ENCODE measurements at places on chromosomes 13 and 19.

- no peak for DNase-seq
Observed at GRCh38 chr19:39935364-39935661, 879 bp upstream of the FCGBP start.

DNA sequence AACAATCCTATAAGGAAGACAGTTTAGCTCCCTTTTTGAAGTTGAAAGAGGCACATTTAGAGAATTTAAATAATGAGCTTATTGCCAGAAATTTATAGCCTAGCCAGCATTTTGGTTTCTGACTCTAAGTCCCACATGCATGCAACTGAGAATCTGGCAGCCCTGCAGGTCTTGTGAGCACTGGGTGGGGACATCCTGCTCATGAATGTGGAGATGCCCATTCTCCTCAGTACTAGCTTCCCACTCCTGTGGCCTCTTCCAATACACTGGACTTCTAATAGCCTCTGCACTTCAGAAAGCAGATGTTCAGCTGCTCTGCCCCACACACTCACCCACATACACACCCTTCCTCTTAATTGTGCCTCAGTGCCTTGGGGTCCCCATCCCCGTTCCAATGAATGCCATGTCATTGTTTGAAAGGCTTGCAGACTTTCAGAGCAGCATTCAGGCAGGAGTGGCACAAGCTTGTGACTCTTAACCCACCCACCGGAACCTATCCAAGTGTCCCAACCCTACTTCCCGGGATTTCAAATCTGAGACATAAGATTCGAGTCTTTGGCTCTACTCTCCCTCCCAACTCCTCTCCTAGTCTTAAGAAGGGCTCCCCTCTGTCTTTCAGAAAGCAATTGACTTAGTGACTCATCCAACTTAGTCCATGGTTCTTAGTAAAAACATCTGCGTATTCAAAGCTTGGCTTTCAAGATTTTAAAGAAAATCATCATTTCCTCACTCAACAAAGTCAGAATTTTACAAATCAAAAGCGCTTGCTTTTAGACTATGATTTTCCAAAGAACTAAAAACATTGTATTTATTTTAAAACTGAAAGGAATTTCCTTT is 80.0 kb upstream of the FREM2 start:
- no peak for DNase-seq

GRCh38 chr19:459724-460511 is 915 bp downstream of the SHC2 start:
- DNase-seq: no peak

DNA sequence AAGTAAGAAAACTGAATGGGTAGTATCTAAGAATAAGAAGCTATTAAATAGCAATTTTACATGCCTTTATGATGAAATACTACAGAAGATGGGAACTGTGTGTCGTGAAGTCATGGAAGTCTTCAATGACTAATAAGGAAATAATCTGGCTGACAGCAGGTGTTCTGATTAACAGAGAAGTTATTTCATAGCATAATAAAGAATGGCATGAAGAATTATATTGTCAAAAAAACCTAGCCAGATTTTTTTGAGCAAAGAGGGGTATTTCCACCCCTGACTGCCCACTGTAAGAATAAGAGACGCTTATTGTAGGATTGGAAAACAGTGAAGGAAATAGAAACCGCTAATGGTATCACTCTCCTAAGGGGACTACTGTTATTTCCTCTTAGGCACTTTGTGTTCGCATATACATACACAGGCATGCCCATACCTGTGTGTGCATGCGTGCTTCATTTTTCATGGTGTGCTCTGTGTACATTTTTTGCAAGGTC is 318.8 kb downstream of the SHISA2 start:
- DNase-seq: no peak

DNA sequence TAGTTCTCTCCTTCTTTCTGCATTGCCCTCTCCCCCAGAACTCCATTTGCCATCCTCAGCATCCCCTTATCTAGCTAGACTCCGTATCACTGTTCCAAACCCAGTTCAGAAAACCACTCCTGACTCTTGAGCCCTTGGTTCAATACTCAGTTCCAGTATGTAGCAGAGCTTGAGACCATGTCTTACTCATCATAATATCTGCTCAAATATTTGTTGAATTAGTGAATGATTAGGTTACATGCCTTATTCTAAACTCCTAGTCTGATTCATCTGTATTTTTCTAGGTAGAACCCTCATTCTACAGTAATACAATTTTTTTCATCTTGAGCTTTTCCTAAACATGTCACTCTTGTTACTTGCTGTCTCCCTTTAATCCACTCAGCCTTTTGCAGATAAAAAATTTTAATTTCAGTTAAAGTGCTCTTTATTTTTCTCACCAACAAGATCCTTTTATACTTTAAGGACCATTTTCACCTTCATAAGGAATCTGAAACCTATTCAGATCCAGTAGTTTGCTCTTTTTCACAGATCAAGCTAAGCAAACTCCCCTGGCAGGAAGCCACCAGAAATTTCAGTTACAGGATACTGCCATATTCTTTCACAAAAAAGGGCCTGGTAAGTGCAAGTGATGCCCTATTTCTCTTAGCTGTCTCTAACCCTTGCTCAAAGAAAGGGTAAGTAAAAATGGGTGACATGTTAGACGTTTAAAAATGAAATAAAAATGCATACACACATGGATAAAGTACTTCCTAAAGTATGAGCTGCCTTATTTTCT is 23.1 kb upstream of the INTS6 start:
- DNase-seq: no peak

DNA sequence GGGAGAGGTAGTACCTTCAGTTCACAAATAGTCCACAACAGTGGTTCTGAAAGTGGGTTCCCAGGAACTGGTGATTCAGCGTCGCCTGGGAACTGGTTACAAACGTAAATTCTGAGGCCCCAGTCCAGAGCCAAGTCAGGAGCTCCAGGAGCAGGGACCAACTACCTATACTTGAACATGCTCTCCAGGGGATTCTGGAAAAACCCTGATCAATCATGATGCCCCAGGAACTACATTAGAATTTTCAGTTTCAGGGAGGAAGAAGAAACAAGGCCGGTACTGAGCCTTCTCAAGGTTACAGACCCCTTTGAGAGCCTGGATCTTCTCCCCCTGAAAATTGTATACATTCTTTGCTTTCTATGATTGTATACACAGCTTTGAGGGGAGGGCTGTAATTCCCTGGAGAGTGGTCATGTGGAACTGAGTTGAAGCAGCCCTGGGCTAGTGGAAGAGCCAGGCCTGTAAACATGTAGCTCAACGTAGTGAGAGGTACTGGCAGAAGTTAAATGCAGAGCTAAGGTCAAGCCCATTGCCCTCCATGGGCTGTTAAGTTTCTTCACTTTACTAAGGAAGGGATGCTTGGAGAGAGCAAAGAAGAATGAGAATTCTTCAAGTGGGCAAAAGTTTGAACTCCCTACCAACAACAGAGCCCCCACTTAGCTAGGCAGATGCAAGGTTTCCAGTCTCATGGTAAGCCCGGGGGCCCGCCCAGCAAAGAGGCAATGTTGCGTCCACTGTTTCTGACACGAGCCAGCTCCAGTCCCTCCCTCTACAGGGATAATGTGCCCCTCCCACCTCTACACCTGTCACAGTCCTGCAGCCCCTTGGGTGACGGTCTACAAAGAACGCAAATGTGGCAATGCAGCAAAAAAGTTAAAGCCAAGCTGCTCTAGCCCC is 17.0 kb downstream of the DOCK9 start:
- DNase-seq: no peak

- DNase-seq: no peak
Observed at GRCh38 chr13:19591864-19592263, 30.5 kb upstream of the TPTE2 start.

DNA sequence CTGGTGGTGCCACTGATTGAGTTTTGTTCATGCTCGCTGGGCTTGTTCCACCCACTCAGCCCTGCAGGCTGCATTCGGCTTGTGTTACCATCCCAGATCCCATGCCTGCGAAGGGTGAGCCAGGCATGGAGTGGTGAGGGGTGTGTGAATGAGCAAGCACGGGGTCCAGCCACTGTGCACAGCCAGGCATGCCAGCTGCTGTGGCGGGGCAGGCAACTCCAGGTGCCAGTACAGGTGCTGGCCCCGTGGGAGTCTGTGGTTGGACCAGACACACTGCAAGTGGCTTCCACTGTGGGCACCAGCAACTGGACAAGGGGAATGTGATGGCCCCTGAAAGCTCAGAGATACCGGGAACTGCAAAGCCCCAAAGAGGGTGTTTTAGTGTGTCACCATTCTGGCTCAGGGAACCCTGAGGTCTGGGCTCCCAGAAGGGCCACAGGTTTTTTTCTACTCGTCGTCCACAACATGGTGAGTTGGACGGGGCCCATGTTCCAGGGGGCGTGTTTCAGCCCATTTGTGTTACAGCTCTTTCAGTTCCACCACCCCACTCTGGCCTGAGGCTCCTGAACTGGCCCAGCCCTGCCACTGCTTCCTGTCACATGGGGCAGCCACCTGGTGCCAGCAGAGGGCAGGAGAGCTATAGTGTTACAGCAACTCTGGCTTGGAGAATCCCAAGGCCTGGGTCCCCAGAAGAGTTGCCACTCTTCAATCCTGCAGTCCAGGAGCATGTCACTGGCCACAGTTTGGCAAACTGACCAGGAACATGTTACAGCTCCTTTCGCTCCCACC is 217.0 kb upstream of the OBI1 start:
- peak; percentile 11 for DNase-seq

DNA sequence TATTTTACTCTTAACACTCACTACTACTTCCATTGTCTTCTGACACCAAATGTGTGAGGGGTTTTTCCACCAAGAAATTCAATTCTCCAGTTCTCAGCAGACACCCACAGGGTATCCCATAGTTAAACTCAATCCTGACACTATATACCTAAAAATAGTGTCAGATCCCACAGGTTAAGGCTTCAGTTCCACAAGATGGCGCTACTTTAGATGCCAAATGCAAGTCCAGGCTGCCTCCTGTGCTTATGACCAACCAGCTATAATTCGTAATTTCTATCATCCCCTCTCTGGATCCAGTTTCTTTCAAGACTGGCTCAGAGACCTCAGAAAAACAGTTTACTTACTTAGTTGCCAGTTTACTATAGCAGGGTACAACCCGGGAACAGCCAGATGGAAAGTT is 1146.2 kb upstream of the SPRY2 start:
- no peak for DNase-seq

GRCh38 chr19:11138601-11139300 is 16.8 kb downstream of the SPC24 start:
- peak; percentile 20 for DNase-seq

- DNase-seq: no peak
Observed at GRCh38 chr19:1555487-1556389, 12.4 kb downstream of the MEX3D start.

DNA sequence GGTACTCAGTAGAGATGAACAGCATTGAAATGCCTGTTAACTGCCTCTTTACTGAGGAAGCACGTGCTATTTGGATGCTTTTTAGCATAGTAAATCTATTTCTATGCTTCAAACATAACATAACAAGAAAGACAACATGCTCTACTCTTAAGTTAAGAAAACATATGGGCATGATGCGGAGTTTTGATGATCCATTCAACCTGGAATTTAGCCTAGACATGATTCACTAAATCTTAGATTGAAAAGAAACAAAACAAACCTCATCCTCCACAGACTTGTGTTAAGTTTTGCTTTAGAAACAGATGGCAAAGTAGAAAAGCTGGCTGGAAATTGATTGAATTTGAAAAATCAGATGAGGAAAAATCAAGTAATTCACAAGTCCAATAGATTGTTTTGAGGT is 593.8 kb downstream of the OLFM4 start:
- DNase-seq: no peak

DNA sequence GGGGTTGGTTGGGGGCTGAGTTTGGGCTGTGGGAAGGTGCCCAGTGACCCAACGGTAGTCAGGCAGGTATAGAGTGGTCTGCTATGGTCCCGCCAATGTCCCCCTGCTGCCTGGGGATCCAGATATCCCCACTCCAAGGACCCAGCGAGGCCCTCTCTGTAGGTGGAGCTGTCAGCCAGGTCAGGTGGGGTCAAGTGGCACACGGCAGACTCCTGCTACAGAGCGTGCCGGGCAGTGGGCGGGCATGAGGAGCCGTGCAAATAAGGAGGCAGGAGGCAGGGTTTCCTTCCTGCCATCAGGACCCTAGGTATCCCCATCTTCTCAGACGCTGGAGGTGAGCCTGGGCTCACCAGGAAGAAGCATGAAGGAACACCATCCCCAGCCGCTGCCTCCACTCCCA is 14.9 kb downstream of the EVI5L start:
- no peak for DNase-seq

- DNase-seq: no peak
Observed at GRCh38 chr13:90997951-90998350, 349.5 kb upstream of the MIR17HG start.

GRCh38 chr19:3046698-3047495 is 15.4 kb downstream of the TLE5 start:
- no peak for DNase-seq
